ENCODE measurements at places on chromosomes 6 and 20.

DNA sequence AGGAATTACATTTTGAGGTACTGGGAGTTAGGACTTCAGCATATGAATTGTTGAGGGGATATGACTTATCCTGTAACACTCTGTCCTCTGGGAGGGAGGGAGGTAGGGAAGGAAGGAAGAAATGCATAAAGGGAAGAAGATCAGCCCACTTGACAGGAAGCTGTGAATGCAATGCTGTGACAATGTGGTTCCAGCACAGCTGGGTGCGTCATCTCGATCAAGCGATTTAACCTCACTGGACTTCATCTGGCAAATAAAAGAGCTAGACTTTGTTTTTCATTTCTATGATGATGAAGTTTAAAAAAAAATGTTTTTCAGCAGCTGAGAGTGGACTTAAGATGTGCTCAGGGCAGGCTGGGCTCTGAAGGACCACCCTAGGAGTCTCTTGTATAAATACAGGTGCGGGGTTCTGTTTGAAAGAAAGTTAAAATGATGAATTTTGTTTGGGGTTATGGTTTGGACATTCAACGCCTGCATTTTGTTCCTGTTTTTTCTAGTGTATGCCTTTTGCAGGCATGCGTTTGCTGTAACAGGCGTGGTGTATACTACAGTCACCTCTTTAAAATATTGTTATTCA is 178.1 kb downstream of the RIMS1 start:
- no peak for DNase-seq

GRCh38 chr6:36247693-36248092 is 22.2 kb upstream of the PNPLA1 start:
- DNase-seq = peak; percentile 58

GRCh38 chr20:59120919-59121318 is 42.7 kb upstream of the ZNF831 start:
- DNase-seq = no peak

DNA sequence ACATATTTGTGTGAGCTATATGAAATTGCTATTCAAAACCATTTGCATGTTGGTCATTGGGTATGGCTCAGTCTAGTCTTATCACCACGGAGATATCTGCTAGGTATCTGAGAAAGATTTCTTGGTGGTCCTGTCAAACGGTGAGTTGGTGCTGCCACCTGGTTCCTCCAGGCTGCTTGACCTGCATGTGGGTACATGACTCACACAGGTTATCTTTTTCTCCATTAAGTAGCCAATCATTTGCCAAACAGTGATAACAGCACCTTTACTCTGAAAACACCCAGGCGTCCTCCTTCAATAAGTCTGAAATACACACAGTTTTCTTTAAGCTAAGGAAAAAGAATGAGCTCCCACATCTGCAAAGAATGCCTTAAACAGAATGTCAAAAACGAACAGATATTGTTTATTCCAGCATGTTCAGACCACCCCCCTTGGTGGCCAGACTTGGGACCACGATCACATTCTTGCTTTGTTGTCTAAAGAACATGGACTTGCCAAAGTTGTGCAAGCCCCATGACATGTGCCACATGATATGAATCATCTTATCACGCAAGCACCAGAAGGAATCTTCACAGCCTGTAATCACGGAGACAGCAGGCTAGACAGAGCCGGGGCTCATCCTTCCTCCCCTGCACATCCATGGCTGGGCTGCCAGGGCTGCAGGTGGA is 200.7 kb upstream of the THBS2 start:
- no peak for DNase-seq

DNA sequence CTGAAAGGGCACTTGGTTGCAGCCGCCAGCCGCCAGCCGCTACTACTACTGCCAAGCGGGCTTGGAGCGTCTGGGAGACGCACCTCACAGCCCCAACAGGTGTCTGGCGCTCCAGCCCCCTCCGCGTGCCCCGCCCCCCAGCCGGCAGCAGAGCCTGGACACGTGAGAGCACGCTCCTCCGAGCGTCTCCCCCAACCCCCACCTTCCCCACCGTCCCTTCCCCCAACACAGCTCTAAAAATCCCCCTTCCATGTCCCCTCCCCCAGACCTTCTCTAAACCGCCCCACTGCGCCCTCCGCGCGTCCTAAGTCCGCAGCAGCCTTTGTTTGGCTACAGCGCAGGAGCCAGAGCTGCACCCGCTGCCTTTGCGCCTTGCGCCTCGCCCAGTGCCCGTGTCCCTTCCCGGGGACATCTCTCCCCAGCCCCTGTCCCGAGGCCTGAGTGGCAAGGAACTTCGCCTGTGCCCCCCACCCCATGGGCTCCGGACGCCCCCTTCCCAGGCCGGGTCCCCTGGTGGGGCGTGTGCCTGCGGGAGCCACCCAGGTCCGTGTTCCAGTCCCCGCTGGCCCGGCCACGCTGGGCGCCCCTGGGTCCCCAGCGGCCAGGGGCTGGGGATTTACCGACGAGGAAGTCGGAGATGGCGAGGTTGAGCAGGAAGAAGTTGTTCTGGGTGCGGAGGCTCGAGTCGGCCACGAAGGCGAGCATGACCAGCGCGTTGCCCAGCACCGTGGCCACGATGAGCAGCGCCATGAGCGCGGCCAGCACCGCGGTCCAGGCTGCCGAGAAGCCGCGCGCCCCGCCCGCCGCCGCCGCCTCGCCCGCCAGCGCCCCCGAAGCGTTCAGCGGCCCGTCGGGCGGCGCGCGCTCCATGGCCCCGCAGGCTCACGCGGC is 732 bp downstream of the HRH3 start:
- no peak for DNase-seq

GRCh38 chr6:168045141-168045691 is 33.8 kb downstream of the FRMD1 start:
- DNase-seq = peak; percentile 24

GRCh38 chr6:113813142-113813541 is 44.0 kb upstream of the MARCKS start:
- no peak for DNase-seq

DNA sequence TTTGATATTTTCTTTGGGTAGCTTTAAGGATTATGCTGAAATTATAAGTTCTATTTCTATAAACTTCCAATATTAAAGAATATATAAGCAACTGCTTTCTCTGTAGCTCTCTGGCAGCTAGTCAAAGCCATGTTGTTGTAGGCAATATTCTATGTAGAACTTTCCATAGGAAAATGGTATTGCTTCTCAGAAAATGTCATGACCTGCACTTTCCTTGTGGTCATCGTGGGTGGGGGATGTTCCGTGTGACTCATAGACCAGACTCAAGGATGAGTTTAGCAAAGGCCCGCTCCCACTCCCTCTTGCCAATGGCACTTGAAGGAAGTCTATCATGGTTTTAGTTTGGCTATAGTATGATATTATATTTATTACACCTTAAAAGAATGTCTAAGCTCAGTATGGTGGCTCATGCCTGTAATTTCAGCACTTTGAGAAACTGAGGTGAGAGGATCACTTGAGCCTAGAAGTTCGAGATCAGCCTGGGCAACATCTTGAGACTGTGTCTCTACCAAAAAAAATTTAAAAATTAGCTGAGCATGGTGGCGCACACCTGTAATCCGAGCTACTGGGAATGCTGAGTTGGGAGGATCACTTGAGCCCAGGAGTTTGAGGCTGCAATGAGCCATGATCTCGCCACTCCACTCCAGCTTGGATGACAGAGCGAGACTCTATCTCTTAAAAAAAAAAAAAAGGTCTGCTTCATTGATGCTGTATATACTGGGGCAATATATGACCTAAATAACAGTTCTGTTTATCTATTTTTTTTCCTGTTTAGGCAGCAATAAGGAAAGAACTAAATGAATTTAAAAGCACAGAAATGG is 36.6 kb upstream of the LTV1 start:
- DNase-seq = no peak

DNA sequence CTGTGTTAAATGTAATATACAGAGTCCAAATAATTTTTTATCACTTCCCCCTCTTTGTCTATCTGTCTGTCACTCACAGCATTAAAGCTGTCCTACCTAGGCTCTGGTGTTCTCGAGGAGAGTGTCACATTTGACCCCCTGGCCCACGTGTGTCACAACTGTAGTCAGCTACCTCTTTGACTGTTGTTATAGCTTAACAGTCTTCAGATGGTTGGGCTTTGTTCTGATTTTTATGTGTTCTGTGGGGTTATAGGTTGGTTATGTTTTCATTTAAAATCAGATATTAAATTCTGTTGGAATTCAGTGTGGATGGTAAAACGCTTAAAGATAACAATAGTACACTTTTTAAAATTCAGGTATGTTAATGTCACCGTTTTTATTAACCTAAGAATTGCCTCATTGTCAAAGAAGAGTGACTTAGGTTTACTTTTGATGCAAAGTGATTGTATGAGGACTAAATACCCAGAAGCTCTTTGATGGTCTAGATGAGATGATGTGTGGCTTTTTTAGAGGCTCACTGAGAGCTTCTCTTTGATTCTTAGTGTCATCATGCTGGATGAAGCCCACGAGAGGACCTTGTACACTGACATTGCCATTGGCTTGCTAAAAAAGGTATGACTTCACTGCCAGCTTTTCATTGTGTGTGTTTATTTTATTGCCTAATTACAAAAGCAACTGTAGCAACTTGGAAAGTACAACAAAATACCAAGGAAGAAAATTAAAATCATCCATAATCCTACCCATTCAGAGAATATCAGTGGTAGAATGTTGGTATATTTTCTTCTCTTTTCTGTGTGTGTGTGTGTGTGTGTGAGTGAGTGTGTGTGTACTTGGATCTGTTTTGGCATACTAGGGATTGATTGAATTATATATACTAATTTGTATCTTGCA is 29.9 kb downstream of the DHX35 start:
- no peak for DNase-seq

GRCh38 chr20:37970856-37971245 is 62.4 kb downstream of the TTI1 start:
- DNase-seq = no peak

- peak; percentile 88 for DNase-seq
These were observed 1.1 kb downstream of the SOX4 start for GRCh38 chr6:21594416-21595281.

DNA sequence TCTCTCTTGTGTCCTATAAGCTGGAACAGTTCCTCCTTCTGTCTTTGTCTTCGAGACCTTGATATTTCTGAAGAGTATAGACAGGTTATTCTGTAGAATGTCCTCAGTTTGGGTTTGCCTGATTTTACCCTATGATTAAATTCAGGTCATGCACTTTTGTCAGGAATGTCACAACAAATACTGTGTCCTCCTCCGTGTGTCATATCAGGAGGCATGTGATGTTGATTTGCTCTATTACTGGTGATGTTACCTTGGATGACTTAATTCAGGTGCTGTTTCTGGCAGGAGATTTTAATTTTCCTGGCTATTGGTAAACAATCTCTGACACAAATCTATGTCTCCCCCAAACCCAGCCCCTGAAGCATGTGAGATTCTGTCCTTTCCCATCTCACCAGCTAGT is 33.3 kb upstream of the CHMP4B start:
- DNase-seq = no peak

GRCh38 chr6:5446362-5447075 is 185.2 kb downstream of the FARS2 start:
- no peak for DNase-seq

All from aorta (tissue), 5 donors.